Endodermal cell (in vitro differentiated cells): ENCODE measurements at places on chromosomes 5 and 9.
A peak's percentile ranks its signal among the peaks of the same experiment; 100 is the strongest.

- DNase-seq, result no peak
Measured at GRCh38 chr9:98530806-98531386, 177.8 kb downstream of the GABBR2 start.

DNA sequence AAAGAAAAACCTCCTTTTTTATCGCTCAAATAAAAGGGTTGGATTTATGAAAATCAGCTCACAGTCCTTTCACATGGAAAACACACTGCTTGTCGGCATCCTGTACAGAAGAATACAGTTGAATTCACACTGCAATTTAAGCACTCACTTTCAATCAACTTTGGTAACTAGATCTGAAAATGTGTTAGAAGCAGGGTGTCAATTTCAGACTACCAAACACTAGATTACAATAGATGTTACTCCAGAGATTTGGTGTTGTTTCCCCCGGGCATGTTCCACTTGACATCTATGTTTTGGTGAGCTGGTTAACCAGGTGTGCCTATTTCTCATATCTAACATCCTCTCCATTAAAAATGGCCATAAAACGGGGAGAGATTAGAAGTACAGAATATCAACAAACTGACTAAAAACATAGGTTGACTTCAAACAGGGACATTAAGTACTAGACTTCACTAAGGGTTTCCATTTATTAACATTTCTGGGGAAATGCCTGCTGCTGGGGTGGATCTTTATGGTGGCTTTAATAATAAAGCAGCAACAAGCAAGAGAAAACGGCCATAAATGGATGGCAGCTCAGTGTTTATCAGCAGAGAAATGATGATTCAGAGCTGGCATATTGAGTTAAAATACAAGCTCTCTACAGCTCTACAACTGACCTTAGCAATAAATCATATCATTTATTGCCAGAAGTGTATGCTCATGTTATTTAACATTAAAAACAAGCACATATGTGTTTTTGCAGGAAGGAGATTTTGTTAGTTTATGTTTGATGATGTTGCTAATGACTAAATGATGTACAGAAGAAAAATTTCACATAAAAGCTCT lies 158.8 kb downstream of the SLF1 start:
- no peak for DNase-seq

DNA sequence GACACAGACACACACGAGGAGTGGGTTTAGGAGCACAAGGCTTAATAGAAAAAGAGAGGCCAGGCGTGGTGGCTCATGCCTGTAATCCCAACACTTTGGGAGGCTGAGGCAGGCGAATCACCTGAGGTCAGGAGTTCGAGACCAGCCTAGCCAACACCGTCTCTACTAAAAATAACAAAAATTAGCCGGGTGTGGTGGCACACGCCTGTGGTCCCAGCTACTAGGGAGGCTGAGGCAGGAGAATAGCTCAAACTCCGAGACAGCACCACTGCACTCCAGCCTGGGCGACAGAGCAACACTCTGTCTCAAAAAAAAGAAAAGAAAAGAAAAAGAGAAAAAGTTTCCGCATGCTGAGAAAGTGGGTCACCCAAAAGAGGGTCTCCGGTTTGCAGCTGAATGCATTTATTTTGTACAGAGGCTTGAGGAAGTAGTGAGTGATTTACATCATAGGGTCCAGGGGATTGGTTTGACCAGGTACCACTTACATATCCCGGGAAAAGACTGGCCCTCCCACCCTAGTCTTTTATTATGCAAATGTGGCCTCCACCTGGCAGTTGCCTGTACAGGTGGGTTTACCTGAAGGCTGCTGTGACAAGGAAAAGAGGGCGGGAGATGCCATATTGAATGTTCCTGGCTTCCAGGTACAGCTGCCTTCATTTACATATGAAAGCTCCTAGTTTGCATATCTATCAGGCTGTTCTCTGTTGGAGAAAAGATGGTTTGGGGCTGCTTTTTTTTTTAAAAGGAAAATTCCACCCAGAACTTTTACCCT lies 366.2 kb upstream of the GRAMD2B start:
- peak; percentile 88 for DNase-seq

DNA sequence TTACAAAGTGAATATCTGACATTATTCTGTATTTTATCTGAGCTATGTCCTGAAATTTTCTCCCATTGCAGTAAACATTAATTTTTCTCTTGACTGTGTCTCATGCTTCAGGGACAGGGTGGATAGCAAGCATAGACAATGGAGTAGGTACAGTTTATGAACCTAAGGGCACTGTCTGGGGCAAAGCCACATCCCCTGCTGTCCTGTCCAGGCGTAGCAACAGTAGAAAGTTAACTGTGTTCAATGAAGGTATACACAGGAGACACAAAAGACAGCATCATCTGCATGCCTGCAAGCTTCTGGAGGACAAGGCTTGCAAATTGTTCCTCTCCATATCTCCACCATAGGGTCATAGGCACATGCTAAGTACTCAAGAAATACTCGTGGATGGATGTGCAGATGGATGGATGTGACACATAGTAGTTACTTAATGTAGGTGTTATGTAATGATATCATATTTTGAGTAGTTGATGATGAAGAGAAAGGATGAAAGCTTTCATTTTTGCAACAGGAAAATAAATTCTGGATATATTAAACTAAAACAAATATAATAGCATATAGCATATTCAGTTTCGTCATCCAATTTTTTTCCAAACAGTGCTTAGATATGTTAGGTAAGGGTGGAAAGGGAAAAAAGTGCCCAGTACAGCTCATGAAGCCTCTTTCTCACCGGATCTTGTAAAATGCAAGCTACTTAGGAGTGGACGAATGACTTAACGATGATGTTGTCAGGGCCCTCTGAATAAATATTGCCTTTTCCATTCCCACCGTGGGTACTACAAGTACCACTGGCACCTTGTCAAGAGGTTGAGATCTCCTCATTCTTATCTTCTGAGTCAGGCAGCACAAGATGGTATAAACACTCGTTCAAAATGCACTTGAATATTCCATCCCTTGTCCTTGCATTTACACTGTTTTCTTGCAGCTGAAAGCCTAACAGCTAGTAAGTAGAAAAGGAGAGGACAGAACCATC lies 19.9 kb upstream of the ZSWIM6 start:
- peak; percentile 20 for DNase-seq

- no peak for DNase-seq
Measured at GRCh38 chr9:111180811-111181210, 142.5 kb upstream of the LPAR1 start.

- DNase-seq, result no peak
Measured at GRCh38 chr9:131590449-131590848, 45.1 kb downstream of the PRRT1B start.

DNA sequence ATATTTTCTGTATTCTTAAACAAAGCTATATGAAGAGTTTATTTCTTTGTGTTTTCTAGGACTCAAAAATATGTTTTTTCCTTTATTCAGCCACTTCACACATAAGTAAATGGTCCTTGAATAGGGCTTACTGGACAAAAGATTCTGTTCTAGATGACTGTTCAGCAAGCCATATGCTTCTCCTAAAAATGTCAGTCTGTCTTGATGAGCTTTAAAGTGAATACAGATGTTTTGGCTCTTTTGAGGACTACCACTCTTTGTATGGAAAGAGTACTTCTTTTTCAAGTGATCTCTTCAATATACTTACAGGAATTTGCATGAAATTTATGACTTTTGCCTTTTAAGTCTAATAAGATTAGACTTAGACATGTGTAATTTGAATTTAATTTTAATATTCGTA lies 8.4 kb downstream of the NDUFS4 start:
- DNase-seq, result no peak

- DNase-seq, result no peak
Measured at GRCh38 chr5:18036531-18036930, 402.3 kb downstream of the TAF11L14 start.
